Activated effector memory CD4-positive, alpha-beta T cell treated with Interleukin-2 at 50 U/mL for 16 hours (primary cell): ENCODE measurements at places on chromosomes 6 and 20.
A peak's percentile ranks its signal among the peaks of the same experiment; 100 is the strongest.

DNA sequence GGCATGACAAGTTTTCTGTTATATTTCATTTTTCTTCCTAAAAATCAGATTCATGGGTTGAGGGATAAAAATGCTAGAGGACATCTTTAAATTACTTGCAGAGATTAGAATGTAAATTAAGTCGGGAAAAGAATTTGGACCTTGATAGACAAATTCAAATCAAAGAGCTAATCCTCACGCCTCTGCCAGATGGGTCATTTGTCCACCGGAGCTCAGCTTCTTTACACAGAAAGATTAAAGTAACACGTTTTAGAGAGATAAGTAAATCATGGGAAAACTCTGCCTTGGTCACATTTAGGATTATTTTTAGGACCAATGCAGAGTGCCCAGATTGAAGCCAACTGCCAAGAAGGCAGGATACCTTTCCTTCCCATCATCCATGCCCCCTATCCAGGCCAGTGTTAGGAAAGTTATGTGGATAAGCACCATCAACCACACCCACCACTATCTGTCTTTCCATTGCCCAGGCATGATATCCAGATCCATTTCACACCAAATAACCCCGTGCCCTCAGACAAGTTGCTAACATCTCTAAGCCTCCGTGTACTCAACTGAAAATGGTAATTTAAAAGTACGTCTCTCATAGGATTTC lies 397.4 kb upstream of the PLCB4 start:
- DNase-seq, result no peak

- DNase-seq, result no peak
Measured at GRCh38 chr6:11202513-11203305, 29.8 kb downstream of the NEDD9 start.

DNA sequence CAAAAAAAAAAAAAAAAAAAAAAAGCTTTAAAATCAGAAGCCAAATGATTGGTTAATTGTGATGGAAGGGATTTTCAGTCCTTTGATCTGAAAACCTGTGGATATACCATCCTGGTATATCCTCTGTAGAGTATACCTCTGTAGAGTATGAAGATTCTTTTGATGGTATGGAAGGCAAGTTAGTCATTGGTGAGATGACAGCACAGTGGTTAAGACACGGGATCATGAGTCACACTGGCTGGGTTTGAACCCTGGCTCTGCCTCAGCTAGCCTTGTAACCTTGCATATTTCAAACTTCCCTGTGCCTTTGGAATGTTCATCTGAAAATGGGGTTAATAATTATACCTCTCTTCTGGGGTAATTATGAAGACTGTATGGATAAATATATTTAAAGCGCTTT lies 179.3 kb downstream of the CARMIL1 start:
- no peak for DNase-seq

GRCh38 chr6:90274451-90275030 lies 22.1 kb downstream of the BACH2 start:
- peak; percentile 81 for DNase-seq

DNA sequence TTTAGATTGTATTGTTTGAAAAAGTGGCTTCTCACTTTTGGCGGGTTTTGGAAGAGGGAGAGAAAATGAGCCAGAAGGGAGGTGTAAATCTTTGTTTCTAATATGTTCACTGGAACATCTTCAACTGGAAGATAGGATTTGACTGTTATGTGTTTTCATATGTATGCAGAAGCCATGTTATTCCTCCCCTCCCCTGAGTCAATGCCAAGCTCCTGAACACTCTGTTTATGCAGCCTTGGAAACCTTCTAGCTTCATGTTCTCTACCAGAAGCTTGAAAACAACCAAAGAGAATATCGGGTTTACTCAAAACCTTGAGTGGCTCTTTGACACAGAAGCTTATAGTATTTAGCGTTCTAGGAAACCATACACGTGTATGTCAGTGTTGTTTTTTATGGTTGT lies 279.1 kb downstream of the PRL start:
- no peak for DNase-seq

DNA sequence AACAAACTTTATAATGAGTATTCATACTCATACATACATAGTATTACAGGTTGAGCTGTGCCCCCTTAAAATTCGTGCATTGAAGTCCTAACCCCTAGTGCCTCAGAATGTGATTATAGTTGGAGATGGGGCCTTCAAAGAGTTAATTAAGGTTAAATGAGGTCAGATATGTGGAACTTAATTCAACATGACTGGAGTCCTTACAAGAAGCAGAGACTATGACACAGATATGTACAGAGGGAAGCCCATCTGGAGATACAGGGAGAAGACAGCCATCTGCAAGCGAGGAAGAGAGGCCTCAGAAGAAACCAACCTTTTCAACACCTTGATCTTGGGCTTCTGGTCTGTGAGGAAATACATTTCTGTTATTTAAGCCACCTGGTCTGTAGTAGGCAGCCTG lies 536.1 kb upstream of the AGPAT4 start:
- no peak for DNase-seq

DNA sequence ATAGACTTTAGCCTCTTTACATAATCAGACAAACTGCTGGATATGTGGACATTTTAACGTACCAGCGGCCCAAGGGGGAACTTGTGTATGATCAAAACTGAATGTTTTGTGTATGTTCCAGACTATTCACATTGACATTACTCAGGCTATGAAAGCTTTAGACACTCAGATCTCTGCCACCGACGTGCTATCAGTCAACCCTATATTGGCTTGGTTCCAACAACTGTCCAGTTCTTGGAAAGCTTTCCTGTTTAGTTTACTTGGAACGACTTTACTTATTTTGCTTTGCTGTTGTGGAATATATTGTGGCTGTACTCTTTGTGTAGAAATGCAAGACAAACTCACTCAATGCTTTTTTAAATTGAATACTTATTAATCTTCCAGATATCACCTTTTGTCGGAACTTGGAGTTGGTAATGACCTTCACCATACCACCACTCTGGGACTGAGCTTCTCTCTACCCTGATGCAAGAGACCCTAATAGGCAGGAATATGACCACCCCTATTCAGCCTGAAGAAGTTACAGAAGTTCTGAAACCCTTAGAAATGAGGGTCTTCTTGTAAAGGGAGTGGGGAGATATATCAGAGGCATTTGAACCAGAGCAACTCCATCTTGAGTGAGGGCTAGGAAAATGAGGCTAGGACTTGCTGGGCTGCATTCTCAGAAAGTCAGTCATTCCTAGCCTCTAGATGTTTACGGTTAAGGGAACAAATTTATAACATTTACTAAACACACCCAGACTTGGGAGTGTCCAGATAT lies 49.0 kb upstream of the PAX1 start:
- no peak for DNase-seq

DNA sequence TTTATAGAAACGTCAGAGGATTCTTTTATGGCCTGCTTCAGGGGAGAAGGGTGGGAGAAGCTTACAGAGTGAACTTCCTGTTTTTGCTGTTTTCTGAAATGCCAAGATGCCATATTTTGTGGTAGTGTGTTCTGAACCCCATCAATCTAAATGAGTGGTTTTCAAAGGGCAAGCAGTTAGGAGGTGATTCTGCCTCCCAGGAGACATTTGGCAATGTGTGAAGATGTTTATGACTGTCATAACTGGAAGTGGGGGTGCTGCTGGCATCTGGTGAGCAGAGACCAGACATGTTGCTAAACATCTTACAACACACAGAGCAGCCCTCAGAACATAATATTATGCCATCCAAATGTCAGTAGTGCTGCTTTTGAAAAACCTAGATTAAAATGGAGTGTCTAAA lies 6.0 kb upstream of the PRL start:
- DNase-seq, result no peak

GRCh38 chr6:51019806-51020205 lies 201.1 kb downstream of the TFAP2B start:
- no peak for DNase-seq

- no peak for DNase-seq
Measured at GRCh38 chr20:57959018-57959417, 249.2 kb upstream of the PMEPA1 start.

- DNase-seq, result no peak
Measured at GRCh38 chr20:41738604-41739206, 120.5 kb upstream of the CHD6 start.

- DNase-seq, result no peak
Measured at GRCh38 chr20:19778404-19778803, 20.3 kb downstream of the RIN2 start.

DNA sequence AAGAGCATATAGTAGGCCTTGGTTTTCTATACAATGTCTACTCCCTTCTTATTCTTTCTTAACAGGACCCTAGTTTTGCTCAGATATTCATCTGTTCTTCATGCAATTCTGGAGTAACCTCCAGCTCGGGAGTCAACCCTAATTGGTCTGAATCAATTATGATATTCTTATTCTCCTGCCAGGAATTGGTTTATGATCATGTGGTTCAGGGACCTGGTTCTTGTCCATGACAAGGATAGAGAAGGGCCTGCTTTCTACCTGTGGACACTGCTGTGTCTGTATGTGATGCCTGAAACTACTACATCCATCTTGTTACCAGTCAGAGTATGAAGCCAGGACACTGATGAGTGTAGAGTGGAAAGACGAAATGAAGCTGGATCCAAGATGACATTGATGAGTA lies 24.4 kb upstream of the FAM184A start:
- no peak for DNase-seq

DNA sequence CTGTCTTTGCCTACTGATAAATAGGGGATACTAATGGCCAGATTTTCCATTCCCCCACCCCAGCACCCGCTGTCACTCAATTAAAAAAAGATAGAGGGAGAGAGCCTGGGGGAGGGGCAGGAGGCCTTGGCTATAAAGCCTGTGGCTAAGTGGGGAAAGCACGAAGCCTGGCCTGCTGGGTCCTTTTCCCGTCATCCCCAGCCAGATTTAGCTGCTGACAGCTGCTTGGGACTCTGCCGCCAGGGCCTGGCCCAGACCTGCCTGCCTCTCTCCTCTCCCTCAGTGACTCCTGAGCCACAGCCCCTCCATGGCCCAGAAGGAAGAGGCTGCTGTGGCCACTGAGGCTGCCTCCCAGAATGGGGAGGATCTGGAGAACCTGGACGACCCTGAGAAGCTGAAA lies at the start of gene APOBEC2:
TSS of gene APOBEC2 (plus strand) at position 162 of the 400 bp plus-strand sequence. CDS start at position 308, 146 bp downstream.
- DNase-seq, result no peak

GRCh38 chr20:11573507-11573906 lies 344.2 kb upstream of the BTBD3 start:
- no peak for DNase-seq

DNA sequence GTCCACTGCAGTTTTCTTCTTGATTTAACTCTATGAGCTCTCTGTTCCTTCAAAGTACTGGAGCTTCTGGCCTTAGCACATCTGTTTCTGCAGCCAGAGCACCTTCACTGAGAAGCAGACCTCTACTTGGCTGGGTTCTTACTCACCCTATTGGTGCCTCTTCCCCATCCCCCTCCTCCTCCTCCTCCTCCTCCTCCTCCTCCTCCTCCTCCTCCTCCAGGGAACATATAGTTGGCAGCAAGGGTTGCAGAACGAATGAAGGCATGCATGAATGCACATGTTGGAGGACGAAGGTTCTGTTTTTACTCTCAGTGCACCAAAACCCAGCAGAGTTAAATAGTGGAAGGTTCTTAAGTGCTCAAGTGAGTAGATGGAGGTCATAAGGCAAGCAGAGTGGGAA lies 141.0 kb upstream of the ESR1 start:
- DNase-seq, result no peak

GRCh38 chr6:104409913-104410312 lies 449.8 kb downstream of the HACE1 start:
- DNase-seq, result no peak

DNA sequence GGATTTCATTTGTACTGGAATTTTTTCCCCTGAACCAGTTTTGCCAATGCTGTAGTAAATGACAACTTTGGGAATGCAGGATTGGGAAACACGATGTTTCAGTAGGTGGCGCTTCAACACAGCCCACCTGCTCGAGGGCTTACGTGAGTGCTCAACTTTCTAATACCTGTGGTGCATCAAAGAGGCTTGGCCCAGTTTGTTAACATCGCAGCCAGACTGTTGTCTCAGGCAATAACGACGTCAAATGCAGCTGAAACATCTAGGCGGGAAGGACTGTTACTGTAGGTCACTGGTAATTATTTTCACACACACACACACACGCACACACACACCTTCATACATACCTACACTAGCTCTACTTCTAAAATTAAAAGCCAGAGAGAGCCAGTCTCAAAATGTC lies 815.5 kb upstream of the SLC35B3 start:
- no peak for DNase-seq

DNA sequence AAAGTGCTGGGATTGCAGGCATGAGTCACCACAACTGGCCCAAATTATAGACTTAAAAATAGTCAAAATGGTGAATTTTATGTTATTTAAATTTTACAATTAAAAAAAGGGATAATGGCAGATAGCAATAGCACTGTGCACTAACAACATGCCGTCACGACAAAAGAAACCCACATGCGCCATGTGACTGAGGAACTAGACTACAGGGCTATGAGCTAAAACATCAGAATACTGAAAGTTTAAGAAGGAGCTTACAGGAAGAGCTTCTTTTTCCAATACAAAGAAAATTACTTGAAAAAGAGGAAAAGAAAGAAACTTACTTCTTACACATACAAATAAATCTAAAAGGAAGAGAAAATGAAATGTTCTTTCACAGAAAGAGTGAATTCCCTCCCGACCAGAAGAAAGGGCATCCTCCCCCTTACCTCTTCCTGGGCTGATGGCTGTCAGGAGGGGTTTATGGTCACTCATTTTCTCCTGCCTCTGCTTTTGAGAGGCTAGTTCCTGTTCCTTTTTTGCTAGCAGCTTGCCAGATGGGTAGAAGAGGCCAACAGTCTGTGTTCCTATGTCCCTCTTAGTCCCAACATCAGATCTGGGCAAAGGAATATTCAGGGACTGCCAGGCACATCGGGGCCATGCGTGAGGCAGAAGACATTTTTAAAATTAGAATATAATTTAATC lies 54.5 kb downstream of the DZANK1 start:
- no peak for DNase-seq

GRCh38 chr20:3586093-3586492 lies 77.1 kb downstream of the GFRA4 start:
- no peak for DNase-seq

GRCh38 chr6:16318538-16318937 lies 80.2 kb downstream of the GMPR start:
- no peak for DNase-seq

- no peak for DNase-seq
Measured at GRCh38 chr6:4446982-4447381, 311.6 kb upstream of the ECI2 start.

GRCh38 chr20:362271-363254 lies 15.7 kb downstream of the NRSN2 start:
- DNase-seq, result no peak

GRCh38 chr6:93454533-93454932 lies 35.2 kb upstream of the EPHA7 start:
- no peak for DNase-seq
